ENCODE measurements at places on chromosomes 6 and 20. TPM values are rescaled to one million over a fixed set of nuclear protein-coding genes. Genes with fewer than 3 reads are reported as not detected.
A peak's percentile ranks its signal among the peaks of the same experiment; 100 is the strongest.

- peaks cover 11% of the 10 kb centered on the region for H3K27me3 ChIP-seq
- H3K27ac ChIP-seq = no peak overlapping the region
- H3K36me3 ChIP-seq = no peaks in the 10 kb centered on the region
- H3K4me3 ChIP-seq = no peak overlapping the region
Observed at GRCh38 chr6:14092838-14093789, 24.5 kb upstream of the CD83 start.

GRCh38 chr6:82363428-82364086 lies at the start of gene TPBG:
Gene TPBG, plus strand, starts transcription at chr6:82363817. Its CDS starts 1,145 bp downstream, at chr6:82364962.
- no peak for DNase-seq
- peaks cover 47% of the 10 kb centered on the region for H3K27me3 ChIP-seq
- peak within 1 kb of the TSS; percentile 93 for H3K4me3 ChIP-seq
- peaks cover 21% of the 10 kb centered on the region for H3K4me1 ChIP-seq

- H3K36me3 ChIP-seq = no peaks in the 10 kb centered on the region
- no peaks in the 10 kb centered on the region for H3K4me1 ChIP-seq
- no peak overlapping the region for H3K27ac ChIP-seq
- H3K27me3 ChIP-seq = peaks cover 22% of the 10 kb centered on the region
- no peak overlapping the region for H3K4me3 ChIP-seq
Observed at GRCh38 chr6:46350714-46351113, 140.5 kb downstream of the RCAN2 start.

Gene VGLL2
- not detected for total RNA-seq

- peaks cover 7% of the 10 kb centered on the region for H3K27me3 ChIP-seq
- H3K4me1 ChIP-seq = peaks cover 2% of the 10 kb centered on the region
- no peak overlapping the region for H3K4me3 ChIP-seq
Observed at GRCh38 chr6:39908838-39909583, 25.3 kb downstream of the MOCS1 start.

DNA sequence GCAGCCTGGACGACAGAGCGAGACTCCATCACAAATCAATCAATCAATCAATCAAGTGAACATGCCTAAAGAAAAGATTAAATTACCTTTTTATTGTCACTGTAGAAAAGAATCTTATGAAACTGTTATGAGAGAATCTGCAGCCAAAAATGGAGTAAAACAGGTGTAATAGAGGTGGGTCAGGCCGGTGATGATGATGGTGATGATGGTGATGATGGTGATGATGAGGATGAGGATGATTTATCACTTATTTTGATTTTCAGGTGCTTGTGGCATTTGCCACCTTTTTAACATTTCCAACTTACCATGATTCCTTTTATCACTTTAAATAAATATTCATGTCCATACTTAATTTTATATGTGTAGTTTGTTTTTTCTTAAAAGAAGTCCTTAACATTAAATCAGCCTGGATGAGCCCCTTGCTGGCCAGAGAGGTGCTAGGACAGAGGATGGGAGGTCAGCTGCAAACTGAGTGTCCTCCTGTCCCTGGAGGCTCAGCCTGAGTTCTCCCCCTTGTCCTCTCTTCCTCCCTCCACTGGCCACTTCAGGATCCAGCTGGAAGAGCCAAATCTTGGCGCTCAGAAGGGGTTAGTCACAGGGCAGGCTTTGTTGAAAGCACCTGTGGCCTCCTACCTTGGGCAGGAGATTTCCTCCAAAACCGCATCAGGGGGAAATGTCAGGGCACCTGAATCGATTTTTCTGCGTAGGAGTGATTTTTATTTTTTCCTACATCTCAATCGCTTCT lies 32.6 kb downstream of the SLC2A10 start:
- DNase-seq = no peak
- no peak overlapping the region for H3K4me3 ChIP-seq
- H3K27me3 ChIP-seq = peaks cover 65% of the 10 kb centered on the region
- H3K36me3 ChIP-seq = peaks cover 2% of the 10 kb centered on the region
